Fibroblast of lung (primary cell): ENCODE measurements at places on chromosomes 16 and 17. TPM values are rescaled to one million over a fixed set of nuclear protein-coding genes. Genes with fewer than 3 reads are reported as not detected.

The RNF112 gene
- total RNA-seq, result 7.2 and 21.5 TPM in 2 replicates

The KRTAP9-4 gene
- total RNA-seq, result not detected in 2 replicates

The DOC2B gene
- total RNA-seq, result not detected in 2 replicates

The ZNF469 gene
- 1.3 and 1.5 TPM in 2 replicates for total RNA-seq

The FBXW10 gene
- total RNA-seq, result under 0.01 and 0.17 TPM in 2 replicates

The RDM1 gene
- total RNA-seq, result under 0.01 and 0.83 TPM in 2 replicates

The MPO gene
- total RNA-seq, result not detected in 2 replicates

The HES7 gene
- total RNA-seq, result under 0.01 TPM in 1 of 2 replicates, not detected in the other

The OTOP2 gene
- total RNA-seq, result not detected in 2 replicates

The TMUB2 gene
- total RNA-seq, result 36.2 and 45.4 TPM in 2 replicates

The SP6 gene
- under 0.01 TPM in 1 of 2 replicates, not detected in the other for total RNA-seq

The TBC1D28 gene
- total RNA-seq, result not detected in 2 replicates

The RND2 gene
- total RNA-seq, result 0.77 and 0.99 TPM in 2 replicates

The PRAC2 gene
- not detected in 2 replicates for total RNA-seq

The CIBAR2 gene
- not detected in 2 replicates for total RNA-seq

The SLC13A2 gene
- not detected in 2 replicates for total RNA-seq

The P2RX1 gene
- under 0.01 TPM in 2 replicates for total RNA-seq

The VASN gene
- 57.0 and 79.4 TPM in 2 replicates for total RNA-seq

The FOXF1 gene
- 15.9 and 31.5 TPM in 2 replicates for total RNA-seq

The HNF1B gene
- total RNA-seq, result not detected in 2 replicates

The COX11 gene
- total RNA-seq, result 58.0 and 62.3 TPM in 2 replicates

The KCNJ2 gene
- total RNA-seq, result 36.0 and 48.1 TPM in 2 replicates

The TGFB1I1 gene
- total RNA-seq, result 28.5 and 46.9 TPM in 2 replicates

The EEF2KMT gene
- 7.9 and 8.2 TPM in 2 replicates for total RNA-seq
